ENCODE measurements at places on chromosomes 2 and 18.

DNA sequence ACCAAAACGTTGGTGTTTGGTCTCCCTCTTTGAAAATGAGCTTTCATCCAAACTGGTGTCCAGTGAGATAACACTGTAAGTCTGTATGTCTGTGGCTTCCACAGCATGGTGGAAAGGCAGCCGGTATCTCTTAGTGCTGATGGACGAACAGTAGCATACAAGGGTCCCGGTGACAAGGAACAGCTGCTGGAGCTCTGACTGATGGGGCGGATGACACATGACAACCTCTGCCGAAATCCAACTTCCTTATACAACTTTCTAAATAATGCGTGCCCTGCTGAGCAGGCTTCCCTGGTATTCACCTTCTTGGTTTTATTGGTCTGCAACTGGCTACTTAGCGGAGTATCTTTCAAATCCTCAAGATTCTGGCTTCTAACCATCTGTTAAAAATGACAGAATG lies 216.2 kb downstream of the SRBD1 start:
- no peak for DNase-seq

GRCh38 chr2:240302041-240302440 lies 133.4 kb upstream of the GPC1 start:
- no peak for DNase-seq

DNA sequence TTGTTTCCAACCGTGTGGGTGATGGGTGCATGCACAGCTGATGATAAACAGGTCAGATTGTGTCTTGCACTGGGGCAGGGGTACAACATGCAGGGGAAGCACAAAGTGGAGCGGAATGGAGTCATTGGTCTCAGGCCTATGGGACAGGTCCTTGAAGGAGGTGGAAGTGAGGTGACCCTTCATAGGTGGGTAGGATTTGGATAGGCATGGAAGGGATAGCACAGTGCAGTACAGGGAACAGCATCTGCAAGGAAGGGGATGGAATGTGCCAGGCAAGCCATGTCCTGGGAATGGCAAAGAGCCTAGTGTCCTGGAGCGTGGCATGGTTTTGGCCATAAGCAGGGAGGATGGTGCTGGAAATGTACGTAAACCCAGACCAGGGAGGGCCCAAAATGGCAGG lies 143.9 kb downstream of the CAPN13 start:
- no peak for DNase-seq

GRCh38 chr2:152598975-152599759 lies 118.1 kb downstream of the PRPF40A start:
- DNase-seq = no peak

- no peak for DNase-seq
These were observed 11.7 kb upstream of the SCRN3 start for GRCh38 chr2:174383796-174384195.

- DNase-seq = no peak
These were observed 27.1 kb downstream of the ST3GAL5 start for GRCh38 chr2:85861650-85862049.

- DNase-seq = no peak
These were observed 70.8 kb downstream of the SPRED2 start for GRCh38 chr2:65361623-65362022.

DNA sequence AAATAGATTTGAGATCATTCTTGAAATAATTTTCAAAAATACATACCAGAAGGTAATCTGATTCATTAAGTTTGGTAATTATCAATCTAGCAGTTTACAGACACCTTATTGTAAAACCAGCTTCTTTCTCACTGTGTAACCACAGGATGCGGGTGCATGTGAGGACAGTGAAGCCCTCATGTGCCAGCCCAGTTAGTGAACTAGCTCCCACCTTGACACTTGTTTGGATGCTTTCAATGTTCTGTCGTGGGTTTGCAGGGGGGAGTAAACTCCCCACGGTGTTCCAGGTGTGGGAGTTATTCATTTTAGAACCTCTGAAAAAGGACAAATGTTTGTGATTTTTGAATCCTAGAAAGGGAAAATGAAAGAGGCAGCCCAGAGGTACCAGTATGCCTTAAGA lies 59.0 kb downstream of the WDSUB1 start:
- no peak for DNase-seq

Measured in Peyer's patch (tissue), 4 donors.